Activated CD4-positive, alpha-beta T cell treated with anti-CD3 and anti-CD28 coated beads, Interleukin-2, amount 50 U/mL, for 16 hours (primary cell): ENCODE measurements at places on chromosomes 12 and 14.

DNA sequence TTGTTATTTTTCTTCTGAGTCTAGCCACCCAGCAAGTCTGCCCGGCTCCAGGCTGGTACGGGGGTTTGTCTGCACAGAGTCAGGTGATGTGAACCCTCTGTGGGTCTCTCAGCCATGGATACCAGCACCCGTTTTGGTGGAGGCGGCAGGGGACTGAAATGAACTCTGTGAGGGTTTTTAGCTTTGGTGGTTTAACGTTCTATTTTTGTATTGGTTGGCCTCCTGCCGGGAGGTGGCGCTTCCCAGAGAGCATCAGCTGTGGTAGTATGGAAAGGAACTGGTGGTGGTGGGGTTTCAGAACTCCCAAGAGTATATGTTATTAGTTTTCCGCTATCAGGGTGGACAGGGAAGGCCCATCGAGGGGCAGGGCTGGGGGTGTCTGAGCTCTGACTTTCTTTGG is 5.3 kb upstream of the SERPINA4 start:
- DNase-seq, result no peak

GRCh38 chr12:53051058-53051880 is 1.4 kb downstream of the TNS2 start:
- no peak for DNase-seq

GRCh38 chr12:68428211-68428610 is 96.0 kb upstream of the MDM1 start:
- DNase-seq, result no peak

GRCh38 chr12:5708371-5708770 is 236.7 kb downstream of the ANO2 start:
- no peak for DNase-seq

DNA sequence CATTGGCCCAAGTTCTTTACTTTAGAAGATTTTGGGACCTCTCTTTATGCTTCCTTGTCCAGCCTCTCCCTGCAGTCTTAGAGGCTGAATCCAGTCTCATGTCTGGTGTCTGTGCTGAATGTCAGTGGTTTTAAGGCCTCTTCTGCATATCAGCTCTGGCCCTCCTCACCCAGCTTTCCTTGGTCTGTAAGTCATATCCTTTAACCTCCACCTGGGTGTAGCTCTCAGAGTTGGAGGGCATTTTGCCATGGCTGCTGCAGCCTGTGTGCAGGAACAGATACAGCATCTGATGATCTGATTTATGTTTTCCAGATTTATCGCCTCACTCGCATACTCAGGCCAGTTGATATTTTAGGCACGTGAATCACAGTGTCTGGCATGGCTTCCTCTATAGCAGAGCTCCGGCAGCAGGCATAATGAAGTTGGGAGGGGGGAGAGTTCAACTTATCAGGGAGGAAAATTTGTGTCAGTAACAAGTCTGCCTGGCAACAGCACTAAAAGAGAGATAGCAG is 335.0 kb downstream of the PCNX1 start:
- DNase-seq, result no peak

DNA sequence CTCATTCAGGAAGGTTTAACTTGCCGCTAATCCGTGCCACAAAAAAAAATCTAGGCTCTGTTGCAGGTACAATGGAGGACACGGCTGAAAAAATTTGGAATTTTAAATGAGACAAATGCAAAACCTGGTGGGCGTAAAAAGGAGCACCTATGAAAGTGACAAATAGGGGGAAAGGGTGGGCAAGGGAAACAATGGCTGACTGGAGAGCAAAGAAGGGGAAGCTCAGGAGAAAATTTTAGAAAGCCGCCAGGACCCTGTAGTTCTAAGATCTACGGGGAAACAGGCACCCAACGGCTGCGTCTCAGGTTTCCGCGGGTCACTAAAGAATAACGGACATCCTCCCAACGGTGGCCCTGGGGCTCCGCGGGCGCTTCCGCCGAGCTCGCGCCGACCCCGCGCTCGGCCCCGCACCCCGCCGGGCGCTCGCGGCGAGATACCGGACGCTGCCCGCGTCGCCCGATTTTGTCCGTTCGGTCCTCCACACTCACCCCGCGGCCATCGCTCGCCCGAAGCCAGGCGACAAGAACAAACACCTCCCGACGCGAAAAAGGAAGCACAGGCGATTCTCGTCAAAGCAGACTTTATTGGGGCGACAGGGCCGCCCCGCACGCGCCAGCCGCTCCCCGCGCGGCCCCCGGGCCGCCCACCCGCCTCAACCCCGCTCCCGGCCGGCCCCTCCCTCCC is 1.1 kb upstream of the YY1 start:
- DNase-seq, result peak; percentile 70

DNA sequence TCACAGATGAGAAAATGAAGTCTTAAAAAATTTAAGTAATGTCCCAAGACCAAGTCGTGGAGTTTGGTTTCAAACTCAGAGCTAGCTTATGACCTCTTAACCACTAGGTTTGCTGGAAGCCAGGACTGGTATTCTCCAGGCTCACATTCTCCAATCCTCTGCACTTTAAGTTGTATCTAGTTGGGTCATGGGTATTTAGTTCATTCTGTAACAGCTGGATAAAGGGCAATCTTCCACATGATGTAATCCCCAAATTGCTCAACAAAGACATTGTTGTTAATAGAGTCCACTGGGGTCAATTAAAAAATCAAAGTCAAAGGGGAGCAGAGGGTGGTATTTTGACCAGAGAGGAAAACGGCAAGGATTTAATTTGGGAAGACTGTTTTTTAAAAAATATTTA is 17.8 kb upstream of the GAS2L3 start:
- DNase-seq, result no peak

- no peak for DNase-seq
These were observed 5.6 kb downstream of the HOXC13 start for GRCh38 chr12:53944209-53944608.

DNA sequence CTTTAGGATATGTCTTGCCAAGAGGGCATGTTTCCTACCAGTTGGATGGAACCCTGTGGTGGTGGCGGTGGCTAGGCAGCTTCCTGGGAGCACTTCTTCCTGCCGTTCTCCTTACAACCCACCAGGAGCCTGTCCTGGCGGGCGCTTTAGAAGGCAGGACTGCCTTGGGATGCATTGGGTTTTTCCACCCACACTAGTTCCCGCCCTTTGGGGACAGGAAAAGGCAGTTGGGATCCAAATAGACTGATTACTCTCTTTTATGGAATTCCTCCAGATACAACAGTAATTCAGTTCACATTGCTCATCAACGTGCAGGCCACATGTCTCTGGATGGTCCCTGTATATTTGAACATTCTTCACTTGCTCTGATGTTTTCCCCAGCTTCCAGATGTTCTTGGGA is 305.7 kb upstream of the SSTR1 start:
- DNase-seq, result no peak

GRCh38 chr12:56935157-56935556 is 949 bp upstream of the SDR9C7 start:
- DNase-seq, result no peak

- DNase-seq, result no peak
These were observed 314.3 kb upstream of the RTL1 start for GRCh38 chr14:101217616-101218371.

GRCh38 chr12:125105600-125105999 is 40.4 kb downstream of the AACS start:
- no peak for DNase-seq

DNA sequence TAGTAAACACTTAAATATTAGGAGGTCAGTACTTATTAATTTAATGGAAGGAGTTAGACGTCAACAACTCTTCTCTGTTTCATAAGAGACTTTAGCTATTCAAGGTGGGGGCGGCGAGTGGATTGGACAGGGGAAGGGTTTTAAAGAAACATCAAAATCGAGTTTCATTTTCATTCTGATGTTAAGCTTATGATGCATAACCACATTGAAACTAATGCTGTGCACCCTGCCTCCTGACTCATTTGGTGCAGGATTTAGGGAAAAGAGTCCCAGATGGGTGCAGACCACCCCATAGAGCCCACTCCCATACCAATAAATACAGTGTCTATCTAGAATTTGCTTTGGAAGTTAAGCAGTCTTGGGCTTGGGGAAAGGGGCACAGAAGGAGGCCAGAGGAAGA is 7.4 kb downstream of the ZBTB39 start:
- peak; percentile 79 for DNase-seq

DNA sequence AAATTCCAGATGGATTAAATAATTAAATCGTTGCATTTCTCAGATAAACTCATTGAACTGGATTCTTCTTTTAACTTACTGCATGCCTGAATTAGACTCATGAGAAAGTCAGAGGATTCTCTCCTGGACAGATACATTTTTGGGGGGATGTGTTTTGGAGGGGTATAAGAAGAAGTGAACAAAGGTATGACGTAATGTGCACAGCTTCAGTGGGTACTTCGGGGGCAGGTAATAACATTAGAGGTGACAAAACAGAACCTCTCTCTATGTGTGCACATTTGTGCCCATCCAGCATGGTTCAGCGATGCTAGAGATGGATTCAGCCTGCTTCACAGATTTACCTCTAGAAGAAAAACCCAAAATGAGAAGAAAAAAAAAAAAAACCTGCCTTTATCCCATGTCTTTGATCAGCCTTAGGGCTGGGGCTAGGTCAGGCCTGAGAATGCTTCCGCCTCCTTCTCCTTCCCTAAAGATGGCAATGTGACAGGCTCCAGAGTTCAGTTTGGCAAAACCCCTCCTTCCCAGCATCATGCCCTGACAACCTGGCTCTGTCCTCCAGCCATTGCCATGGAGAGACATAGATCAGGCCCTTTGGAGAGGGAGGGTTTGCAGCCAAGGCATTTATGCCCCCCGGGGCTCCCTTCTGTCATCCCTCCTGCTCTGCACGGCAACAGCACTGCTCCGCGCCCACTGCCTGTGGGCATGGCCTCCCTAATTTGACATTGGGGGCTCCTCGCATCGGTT is 166.7 kb downstream of the KCNA5 start:
- DNase-seq, result no peak

DNA sequence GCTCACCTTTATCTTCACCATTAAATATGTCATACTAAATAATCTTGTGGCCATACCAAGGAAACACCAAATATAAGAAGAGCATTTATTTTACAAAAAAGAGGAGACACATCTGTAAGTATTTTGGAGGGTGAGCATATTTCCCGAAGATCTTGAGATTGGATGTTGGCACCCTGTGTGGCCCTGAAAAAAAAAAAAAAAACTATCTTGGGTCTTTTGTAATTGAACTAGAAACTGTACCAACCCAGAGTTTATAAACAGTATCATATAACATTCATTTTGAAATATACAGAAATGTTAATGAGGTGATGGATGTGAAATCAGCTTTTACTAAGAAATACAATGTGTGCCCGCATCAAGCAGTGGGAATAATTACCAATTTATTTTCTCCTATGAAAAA is 104.0 kb upstream of the FRMD6 start:
- DNase-seq, result no peak

- DNase-seq, result no peak
These were observed 96.3 kb downstream of the PAX9 start for GRCh38 chr14:36757734-36758601.

GRCh38 chr12:122467983-122468382 is 32.7 kb downstream of the ZCCHC8 start:
- no peak for DNase-seq

DNA sequence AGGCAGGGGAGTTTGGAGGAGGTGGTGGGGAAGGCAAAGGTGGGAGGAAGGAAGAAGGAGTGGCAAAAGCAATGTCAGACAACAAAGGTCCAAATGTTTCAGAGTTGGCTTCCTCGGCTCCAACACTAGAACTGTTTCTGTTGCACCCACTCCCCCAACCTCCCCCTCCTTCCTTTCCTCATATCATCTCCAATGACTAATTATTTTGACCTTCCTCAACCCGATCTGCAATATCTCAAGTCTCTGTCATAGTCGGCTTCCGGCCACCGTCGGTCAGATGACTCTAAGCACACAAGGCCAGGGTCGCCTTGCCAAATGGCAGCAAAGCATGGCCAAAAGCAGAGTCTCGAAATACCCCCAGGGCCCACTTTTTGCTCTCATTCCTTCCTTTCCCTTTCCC is 637.0 kb upstream of the TBX3 start:
- no peak for DNase-seq

DNA sequence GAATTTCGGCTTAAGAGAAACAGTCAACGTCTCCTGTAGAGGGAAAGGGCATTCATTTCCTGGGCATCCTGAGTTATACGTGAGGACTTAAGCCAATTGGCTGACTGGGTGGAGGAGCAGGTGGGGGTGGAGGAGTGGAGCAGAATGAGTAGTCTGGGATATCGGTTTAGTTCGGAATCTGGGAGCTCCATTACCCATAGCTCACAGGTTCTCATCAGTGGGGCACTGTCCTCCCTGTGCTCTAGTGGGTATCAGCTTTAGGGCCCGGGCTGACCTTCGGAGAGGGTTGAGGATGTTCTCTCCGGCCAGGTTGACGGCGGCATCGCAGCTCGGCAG is 704 bp downstream of the SDR39U1 start:
- no peak for DNase-seq

- DNase-seq, result peak; percentile 12
These were observed 82.1 kb downstream of the AVPR1A start for GRCh38 chr12:63068857-63069442.
